ENCODE measurements at places on chromosomes 12 and 14.

GRCh38 chr12:40313928-40314327 lies 89.1 kb downstream of the LRRK2 start:
- DNase-seq, result no peak

GRCh38 chr14:92633724-92634123 lies 114.7 kb downstream of the LGMN start:
- no peak for DNase-seq

GRCh38 chr12:123055281-123055766 lies 74.8 kb downstream of the ARL6IP4 start:
- no peak for DNase-seq

GRCh38 chr14:44863271-44863670 lies 98.5 kb downstream of the KLHL28 start:
- no peak for DNase-seq

DNA sequence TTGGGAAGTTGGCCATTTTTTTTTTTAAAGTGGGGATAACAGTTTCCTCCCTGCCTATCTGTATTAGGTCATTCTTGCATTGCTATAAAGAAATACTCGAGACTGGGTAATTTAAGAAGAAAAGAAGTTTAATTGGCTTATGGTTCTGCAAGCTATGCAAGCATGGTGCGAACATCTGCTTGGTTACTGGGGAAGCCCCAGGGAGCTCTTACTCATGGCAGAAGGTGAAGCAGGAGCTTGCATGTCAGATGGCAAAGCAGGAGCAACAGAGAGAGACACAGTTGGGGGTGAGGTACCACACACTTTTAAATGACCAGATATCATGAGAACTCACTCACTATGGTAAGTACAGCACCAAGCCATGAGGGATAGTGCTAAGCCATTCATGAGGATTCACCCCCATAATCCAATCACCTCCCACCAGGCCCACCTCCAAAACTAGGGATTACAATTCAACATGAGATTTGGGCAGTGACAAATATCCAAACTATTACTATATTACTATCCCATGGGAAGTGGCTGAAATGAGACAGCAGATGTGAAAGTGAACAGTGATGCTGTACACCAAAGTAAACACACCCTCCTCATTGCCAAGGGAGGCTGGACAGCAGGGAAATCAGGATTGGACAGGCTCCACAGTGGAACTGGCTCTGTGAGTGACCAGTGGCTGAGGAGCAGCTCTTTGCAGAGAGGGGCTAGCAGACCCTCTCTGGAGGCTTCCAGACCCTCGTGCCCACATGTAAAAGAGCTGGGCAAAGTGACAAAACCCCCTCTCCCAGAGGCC lies 40.5 kb downstream of the CRACR2A start:
- DNase-seq, result no peak

DNA sequence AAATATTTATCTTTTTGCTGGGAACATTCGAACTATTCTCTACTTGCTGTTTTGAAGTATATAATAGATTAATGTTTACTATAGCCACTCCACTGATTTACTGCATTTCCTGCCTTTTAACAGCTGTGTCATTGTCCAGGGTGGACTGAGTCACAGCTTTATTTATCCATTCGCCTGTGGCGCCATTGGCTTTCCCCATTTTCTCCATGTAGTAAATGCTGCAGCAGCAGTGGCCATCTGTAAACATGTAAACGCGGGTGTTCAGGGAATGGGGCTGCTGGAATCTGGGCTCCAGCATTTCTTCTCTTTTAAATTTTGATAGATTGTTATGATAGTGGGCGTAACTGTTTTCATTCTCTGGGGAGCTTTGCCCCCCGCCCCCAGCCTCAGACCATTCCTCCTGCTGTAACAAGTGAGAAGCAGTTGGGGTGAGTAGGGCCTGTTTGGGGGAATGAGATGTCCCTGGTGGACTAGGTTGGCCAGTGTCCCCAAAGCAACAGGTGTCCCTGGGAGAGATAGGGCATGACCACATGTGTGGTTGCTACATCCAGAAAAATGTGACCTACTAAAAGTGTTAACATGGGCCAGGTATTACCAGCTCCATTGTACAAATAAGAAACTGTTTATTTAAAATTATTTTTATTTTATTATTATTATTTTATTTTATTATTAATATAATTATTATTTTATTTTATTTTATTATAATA lies 32.9 kb downstream of the RIN3 start:
- no peak for DNase-seq

- peak; percentile 38 for DNase-seq
Measured at GRCh38 chr12:47033789-47034555, 45.4 kb upstream of the PCED1B start.

- no peak for DNase-seq
Measured at GRCh38 chr14:75279153-75279762, 630 bp downstream of the FOS start.

GRCh38 chr14:100495917-100496316 lies 91.3 kb downstream of the BEGAIN start:
- no peak for DNase-seq

GRCh38 chr14:55404173-55404854 lies 7.3 kb downstream of the ATG14 start:
- DNase-seq, result no peak

- DNase-seq, result no peak
Measured at GRCh38 chr12:77591959-77592743, 238.5 kb upstream of the NAV3 start.

DNA sequence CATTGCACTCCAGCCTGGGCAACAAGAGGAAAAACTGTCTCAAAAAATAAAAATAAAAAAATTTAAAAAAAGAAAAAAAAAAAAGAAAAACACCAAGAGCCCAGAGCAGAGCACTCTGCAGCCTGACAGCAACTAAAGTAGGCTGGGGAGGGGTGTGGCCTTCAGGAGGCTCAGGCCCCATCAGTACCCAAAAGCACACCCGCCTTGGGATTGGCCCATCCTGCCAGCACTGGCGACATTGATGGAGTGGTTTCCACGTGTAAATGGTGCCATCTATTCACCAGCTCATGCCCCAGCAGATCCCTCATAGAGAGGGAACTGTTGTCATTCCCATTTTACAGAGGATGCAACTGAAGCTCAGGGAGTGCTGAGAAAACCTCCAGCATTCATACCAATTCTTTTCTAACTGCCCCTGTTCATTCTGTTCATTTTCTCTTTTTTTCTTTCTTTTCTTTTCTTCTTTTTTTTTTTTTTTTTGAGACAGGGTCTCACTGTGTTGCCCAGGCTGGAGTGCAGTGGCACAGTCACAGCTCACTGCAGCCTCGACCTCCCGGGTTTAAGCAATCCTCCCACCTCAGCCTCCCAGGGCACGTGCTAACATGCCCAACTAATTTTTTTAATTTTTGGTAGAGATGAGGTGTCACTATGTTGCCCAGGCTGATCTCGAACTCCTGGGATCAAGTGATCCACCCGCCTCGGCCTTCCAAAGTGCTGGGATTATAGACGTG lies 89.3 kb downstream of the IRF2BPL start:
- no peak for DNase-seq

GRCh38 chr12:110937104-110937641 lies 16.8 kb upstream of the MYL2 start:
- DNase-seq, result peak; percentile 50

DNA sequence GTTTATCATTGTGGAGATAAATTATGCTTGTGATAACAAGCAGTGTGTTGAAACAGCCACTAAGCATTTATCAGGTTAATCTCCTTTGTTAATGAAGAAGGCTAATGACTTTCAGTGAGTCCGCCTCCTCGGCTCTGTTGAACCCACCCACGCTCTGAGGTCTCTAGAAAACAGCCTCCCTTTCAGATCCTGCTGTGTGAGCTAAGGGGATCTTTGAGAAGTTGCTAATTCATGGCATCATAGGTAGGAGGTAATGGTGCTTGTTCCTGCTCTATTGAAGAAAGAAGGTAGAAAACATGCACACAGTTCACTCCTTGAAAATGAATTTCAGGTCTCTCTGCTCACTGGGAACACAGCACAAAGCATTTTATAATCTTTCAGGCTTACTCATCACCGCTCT lies 483.9 kb downstream of the AACS start:
- DNase-seq, result no peak

All from spinal cord (tissue), 10 donors.